ENCODE measurements at places on chromosomes 4 and X.
A peak's percentile ranks its signal among the peaks of the same experiment; 100 is the strongest.

DNA sequence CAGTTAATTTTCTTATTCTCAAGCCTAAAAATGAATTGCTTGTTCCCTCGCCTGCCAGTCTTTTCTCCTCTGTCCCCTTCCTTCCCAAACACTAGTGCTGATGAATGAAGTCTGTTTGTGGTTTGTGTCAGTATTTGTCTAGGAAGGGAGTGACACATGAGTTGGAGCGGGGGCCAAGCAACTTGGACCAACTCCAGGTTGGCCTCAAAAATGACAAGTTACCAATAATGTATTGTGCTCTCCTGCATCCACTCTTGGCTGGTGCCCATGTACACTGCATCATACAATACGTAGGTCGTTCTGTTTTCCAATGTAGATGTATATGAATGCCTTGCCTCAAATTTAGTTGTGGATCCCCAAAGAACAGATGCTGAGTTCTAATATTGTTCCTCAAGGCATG is 223.0 kb upstream of the GPC4 start:
- DNase-seq: no peak

DNA sequence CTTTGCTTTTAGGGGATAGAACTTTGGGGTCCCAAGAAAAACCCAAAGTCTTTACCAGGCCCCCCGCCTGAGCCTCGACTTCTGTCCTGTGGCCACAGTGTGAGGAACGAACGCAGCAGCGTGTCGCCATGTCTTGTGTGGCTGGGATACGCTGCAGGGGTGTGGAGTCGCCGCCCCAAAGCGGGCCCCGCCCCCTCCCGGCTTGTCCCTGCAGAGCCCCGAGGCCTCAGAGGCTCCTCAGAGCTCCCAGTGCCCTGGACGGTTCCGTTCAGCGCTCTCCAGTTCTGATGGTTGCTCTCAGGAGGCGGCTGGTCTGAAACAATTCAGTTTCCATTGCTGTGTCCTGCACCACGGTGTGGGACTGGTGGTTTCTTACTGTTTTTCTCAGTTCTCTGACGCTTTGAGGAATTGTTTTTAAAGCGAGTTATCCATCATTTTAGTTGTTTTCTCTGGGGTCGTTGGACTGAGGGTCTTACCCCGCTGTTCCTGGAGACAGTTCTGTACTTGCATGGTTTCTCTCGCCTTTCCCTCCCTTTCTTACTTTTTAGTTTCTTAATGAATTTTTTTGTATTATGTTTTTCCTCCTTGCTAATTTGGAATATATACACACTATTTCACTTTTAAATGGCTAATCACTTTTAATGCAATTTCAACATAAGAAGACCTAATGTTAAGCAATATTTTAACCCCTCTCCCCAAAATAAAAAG is 1.6 kb upstream of the IDUA start:
- peak; percentile 29 for DNase-seq

DNA sequence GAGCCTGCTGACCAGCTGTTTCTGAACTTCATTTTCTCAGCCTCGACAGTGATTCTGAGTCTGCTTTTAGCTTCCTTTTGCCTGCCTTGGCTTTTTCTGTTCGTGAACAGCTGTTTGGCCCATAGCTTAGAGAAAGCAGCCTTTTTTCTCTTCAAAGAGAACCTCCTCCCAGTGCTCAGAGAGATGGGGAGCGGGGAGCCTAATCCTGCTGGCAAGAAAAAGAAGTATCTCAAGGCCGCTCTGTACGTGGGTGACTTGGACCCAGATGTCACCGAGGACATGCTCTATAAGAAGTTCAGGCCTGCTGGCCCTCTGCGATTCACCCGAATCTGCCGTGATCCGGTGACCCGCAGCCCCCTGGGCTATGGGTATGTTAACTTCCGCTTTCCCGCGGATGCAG is 756 bp downstream of the PABPC5 start:
- DNase-seq: no peak

GRCh38 chrX:9492901-9493300 is 28.0 kb downstream of the TBL1X start:
- DNase-seq: no peak

GRCh38 chr4:5998333-5998936 is 19.8 kb downstream of the C4orf50 start:
- peak; percentile 80 for DNase-seq

- DNase-seq: no peak
Observed at GRCh38 chrX:112164420-112164819, 81.8 kb upstream of the TRPC5 start.

GRCh38 chrX:10577853-10578252 is 42.5 kb downstream of the MID1 start:
- no peak for DNase-seq

DNA sequence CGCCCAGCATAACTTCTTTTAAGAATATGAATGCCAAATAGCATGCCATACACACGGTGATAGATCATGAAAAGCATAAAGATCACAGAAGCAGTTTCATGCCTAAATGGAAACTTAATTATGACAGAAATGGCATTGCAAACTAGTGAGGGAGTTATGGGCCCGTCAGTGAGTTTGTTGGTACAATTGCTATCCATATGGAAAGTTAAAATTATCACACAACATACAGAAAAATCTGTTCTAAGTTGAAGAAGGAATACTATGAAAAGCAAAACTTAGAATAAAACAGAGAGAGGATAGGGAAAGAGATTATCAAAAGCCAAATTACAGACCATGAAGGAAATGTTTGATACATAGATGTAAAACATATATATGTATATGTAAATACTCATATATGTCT is 30.2 kb upstream of the RAP1GDS1 start:
- DNase-seq: no peak

DNA sequence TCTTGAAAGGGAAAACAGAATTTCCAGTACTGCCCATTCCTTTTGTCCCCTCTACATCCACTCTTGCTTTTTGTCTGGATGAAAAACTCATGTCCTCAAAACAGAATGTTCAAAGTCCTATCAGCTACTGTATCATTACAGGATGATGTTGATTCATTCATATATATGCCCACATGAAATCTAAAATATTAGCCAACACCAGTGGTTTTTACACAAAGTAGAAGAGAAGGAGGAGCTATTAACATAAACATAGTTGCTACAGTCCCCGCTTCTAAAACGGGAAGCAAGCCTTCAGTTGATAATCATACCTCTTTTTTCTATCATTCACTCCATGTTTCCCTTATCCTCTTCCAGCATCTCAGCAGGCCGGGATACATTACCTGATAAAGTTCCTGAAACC is 7.7 kb upstream of the THOC2 start:
- DNase-seq: no peak

DNA sequence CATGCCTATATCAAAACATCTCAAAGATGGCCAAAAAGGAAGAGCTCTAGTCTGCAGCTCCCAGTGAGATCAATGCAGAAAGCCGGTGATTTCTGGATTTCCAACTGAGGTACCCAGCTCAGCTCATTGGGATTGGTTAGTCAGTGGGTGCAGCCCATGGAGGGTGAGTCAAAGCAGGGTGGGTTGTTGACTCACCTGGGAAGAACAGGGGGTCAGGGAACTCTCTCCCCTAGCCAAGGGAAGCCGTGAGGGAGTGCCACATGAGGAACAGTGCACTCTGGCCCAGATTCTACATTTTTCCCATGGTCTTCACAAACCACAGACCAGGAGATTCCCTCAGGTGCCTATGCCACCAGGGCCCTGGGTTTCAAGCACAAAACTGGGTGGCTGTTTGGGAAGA is 57.3 kb upstream of the FGF16 start:
- DNase-seq: no peak

- DNase-seq: no peak
Observed at GRCh38 chr4:42724451-42724850, 67.5 kb upstream of the ATP8A1 start.

DNA sequence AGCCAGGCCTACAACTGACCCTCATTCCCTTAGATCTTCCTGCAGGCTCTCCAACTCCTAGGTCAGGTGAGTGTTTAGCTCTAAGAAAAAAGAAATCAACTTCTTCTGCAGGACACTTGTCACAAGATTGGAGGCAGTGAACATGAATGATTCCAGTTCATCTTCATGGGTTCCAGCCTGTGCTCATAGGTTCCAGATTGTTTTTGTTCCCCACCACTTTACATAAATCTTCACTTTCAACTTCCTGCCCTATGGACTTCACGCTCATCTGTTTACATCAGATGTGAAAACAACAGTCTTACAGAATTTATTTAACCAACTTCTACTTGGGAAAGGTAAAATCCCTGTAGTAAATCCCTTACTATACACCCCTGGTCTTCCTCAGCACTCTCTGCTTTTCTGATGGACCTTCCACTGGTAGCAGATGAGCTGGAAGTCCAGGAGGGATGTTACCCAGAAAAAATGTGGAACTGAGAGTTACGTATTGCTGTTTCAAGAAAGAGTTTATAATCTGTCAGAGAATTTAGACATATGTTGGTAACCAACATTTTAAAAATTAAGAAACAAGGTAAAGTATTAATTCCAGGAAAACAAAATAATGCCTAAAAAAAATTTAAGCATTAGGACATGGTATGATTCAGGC is 62.4 kb downstream of the ANAPC10 start:
- no peak for DNase-seq

GRCh38 chr4:150033901-150034300 is 44.3 kb upstream of the DCLK2 start:
- DNase-seq: no peak

GRCh38 chr4:150849016-150849415 is 166.1 kb downstream of the LRBA start:
- DNase-seq: no peak

DNA sequence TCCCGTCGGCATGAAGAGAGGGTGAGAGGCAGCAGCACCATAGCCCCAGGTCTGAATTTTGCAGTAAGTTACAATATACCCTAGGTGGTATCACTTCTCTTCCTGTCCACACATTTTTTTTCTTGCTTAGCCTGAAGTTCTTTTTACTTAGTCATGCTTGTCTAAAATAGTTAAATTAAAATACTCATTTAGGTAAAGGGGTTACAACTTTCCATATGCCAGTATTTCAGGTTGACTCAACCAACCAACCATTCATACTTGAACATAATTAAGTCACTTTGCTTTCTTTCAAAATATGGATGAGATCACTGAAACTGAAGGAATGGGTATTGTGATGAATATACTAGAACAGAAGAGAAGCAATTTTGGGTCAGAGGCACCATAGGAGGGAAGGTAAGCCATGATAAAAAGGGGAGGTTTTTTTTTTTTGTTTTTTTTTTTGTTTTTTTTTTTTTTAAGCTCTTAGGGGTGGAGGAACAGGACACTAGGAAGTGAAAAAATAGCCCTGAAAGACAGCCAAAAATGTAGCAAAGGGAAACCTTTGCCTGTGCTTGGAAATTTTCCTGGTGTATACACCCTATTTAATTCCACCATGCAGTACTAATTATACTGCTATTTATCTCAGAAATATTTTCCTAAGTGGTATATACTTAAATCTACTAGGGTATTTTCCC is 41.8 kb downstream of the RPS6KA3 start:
- no peak for DNase-seq

DNA sequence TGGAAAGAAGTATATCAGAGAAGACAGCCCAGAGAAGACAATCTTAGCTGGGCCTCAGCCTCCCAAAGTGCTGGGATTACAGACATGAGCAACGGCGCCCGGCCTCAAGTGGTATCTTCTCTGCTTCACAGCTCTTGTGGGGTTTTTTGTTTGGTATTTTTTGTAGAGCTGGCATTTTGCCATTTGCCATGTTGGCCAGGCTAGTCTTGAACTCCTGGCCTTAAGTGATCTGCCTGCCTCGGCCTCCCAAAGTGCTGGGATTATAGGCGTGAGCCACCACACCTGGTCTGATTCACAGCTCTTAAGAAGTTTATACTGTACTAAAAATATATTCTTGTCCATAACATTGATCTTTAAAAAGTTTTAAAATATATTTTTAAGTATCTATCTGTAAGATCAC is 12.4 kb downstream of the UTP3 start:
- no peak for DNase-seq

- DNase-seq: peak; percentile 66
Observed at GRCh38 chrX:13835825-13836224, 18.9 kb upstream of the GPM6B start.

DNA sequence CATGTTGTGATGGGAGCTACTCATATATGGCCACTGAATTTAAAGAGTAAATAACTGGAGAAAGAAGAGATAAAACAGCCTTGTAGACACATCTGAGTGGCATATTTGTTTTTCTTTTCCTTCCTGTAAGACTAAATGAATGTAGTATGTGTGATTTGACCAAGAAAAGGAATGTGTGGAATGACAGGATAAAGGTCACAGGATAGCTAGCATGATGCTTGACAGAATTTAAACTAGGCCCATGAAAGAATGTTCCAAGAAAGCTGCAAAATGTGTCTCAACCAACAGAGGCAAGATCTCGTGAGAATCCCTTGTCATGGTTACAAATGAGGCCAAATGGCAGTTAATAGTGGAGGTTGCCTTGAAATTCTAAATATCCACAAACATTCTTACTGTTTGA is 137.0 kb downstream of the KCNIP4 start:
- DNase-seq: no peak

DNA sequence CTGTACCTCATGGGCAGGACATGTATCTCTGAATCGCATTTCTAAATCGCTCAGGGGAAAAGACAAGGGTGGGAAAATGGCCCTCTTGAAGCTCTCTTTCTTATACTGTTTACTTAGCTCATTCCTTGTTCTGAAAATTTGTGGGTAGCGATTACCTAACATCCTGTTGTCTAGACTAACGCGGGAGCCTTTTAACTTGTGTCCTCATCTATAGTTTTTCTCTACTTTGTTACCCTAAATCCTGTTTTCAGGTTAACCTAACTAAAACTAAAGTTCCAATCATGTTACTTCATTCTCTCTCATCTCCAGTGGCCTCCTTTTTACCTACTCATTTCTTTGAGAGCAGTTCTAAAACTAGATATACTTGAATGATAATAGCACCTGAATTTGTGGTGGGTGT is 45.0 kb downstream of the SNX25 start:
- DNase-seq: no peak

- peak; percentile 66 for DNase-seq
Observed at GRCh38 chr4:121726642-121727268, 30.0 kb upstream of the ANXA5 start.

GRCh38 chrX:117969328-117969727 is 147.3 kb downstream of the KLHL13 start:
- no peak for DNase-seq

- no peak for DNase-seq
Observed at GRCh38 chr4:30002341-30002740, 717.8 kb upstream of the PCDH7 start.

DNA sequence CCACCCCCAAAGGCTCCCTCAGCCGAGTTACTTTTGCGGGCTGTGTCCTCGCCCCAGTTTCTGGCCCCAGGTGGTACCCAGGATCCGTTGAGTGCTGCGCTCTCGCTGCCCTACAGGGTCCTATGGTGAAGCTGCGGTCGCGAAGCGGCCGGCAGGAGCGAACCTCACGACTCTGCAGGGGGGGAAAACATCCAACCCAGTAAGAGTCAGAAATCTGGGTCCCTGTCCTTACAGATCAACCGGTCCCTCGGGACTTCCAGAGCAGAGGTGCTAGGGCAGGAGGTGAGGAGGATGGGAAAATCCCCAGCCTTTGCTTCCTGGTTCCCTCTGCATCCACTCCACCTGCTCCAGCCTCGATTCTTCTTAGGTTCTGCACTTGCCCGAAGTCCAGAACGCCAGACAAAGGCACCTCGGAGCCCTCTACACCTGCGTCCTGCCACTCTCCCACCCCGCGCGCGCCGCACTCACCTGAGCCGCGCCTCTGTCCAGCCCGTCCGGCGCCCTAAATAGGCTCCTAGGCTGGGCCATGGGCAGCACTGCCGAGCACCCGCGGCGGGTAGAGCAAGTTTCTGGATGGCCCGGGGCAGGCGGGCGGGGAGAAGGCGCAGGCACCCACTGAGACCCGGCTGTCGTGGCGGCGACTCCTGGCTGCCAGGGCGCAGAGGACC is at the start of gene HS3ST1:
Gene HS3ST1, minus strand, starts transcription at position 664 of the 668 bp plus-strand sequence. CDS start 28,889 bp downstream, outside the sequence.
- no peak for DNase-seq

GRCh38 chr4:8419222-8420041 is 21.1 kb downstream of the ACOX3 start:
- DNase-seq: no peak
